GF-D8 (cell line): ENCODE measurements at places on chromosomes 5 and 9.
A peak's percentile ranks its signal among the peaks of the same experiment; 100 is the strongest.

- no peak for DNase-seq
These were observed 54.2 kb downstream of the MAPKAP1 start for GRCh38 chr9:125652759-125653158.

- DNase-seq: no peak
These were observed 5.8 kb upstream of the OR1L4 start for GRCh38 chr9:122718038-122718437.

DNA sequence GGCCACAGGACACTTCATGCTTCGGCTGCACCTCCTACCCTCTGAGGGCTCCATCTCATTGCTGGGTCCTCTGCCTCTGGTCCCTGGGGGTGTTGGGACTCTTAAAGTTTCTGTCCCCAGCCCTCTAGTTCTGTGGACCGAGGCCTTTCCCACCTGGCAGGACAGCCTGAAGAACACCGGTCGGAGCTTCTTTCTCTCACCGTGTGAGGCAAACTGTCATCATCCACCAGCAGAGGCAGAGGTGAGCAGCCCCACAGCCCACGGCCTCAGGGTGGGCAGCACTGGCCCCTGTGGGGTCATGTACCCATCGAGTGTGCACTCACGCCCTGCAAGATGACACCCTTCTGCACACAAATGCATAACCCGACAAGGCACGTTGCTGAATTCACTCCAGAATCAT, 49.9 kb downstream of the IRX2 start:
- DNase-seq: no peak

- no peak for DNase-seq
These were observed 10.5 kb downstream of the ZFP62 start for GRCh38 chr5:180850434-180851078.

GRCh38 chr5:139641116-139642080, 6.8 kb upstream of the CXXC5 start:
- DNase-seq: no peak

GRCh38 chr9:11946531-11946930, 746.7 kb upstream of the TYRP1 start:
- DNase-seq: no peak

GRCh38 chr5:120106912-120107525, 357.1 kb upstream of the PRR16 start:
- DNase-seq: no peak

- no peak for DNase-seq
These were observed 61.7 kb downstream of the GLRA1 start for GRCh38 chr5:151862811-151863472.

GRCh38 chr5:153584126-153584959, 93.9 kb downstream of the GRIA1 start:
- DNase-seq: no peak

DNA sequence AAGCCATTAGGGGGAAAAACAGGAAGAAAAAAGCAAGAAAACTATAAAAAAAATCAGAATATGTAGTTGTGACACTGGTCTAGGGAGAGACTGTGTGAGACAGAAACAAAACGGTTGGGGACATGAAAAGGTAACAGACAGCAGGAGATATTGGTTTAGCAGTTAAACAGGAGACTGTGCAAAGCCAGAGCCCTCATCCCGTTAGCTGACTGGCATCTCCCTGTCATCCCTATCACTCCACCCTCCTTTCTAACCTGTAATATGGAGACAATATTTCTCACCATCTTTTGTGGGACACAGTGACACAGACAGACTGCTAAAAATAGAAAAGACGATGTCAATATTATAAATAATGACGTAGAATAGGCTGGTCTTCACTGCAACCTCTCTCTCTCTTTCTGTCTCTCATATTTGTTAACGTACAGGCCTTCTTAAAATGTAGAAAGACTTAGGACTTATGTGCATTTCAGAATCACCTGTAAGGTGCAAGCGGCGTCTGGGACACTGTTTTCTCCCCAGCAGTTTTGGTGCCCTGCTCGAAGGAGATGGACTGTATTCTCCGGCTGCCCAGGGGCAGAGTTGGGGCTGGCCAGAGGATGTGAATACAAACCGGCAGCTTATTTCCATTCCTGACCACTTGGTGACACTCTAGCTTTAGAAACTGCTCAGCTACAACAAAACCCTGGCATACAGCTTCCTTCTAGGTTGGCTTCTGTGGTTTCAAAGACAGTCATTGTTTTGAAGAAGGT, 190.6 kb downstream of the MAT2B start:
- peak; percentile 24 for DNase-seq

- DNase-seq: no peak
These were observed 43.4 kb upstream of the BICD2 start for GRCh38 chr9:92807757-92808725.

- no peak for DNase-seq
These were observed 2309.8 kb upstream of the WWC1 start for GRCh38 chr5:165981671-165982070.

GRCh38 chr5:4019009-4019769, 423.6 kb downstream of the IRX1 start:
- no peak for DNase-seq

- no peak for DNase-seq
These were observed 51.3 kb upstream of the MROH2B start for GRCh38 chr5:41122459-41122858.

- no peak for DNase-seq
These were observed 76.6 kb upstream of the ZNF169 start for GRCh38 chr9:94182532-94182931.

DNA sequence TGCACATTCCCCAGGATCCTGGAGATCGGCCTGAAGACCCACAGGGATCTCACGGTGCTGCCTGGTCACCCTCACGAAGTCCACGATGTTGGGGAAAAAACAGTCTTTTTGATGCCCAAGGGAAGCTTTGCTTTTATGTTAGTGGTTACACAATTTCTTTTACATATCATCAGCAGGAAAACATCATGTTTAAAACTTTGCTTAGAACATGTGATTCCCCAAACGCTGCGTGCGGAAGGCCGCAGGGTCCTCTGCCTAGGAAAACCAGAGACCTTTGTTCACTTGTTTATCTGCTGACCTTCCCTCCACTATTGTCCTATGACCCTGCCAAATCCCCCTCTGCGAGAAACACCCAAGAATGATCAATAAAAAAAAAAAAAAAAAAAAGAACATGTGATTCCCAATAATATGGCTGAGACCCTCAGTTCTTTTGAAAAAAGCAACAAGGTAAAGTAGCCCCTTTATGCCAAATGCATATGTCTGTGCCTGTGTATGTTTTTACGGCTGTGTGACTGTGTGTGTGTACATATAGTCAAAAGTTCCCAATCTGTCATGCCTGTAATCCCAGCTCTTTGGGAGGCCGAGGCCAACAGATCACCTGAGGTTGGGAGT, 11.5 kb upstream of the AGPAT2 start:
- no peak for DNase-seq

DNA sequence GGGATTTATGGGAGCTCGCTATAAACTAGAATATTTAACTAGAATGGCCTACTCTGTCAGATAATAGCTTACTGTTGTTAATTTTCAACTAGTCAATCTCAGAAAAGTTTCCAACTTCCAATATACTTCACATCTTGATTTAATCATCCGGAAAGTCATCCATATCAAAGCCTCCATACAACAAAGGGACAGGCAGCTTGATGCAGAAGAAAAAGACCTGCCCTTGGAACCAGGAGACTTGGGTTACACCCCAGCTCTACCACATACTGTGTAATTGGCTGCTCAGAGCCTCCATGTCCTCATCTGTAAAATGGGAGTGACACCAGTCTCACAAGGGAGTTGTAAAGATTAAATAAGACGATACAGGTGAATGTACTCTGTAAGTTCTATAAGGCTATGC, 1.9 kb downstream of the PTPN3 start:
- DNase-seq: no peak

GRCh38 chr5:8493176-8493575, 624.2 kb downstream of the MTRR start:
- peak; percentile 54 for DNase-seq

GRCh38 chr5:75319638-75320037, 17.4 kb upstream of the HMGCR start:
- DNase-seq: no peak

DNA sequence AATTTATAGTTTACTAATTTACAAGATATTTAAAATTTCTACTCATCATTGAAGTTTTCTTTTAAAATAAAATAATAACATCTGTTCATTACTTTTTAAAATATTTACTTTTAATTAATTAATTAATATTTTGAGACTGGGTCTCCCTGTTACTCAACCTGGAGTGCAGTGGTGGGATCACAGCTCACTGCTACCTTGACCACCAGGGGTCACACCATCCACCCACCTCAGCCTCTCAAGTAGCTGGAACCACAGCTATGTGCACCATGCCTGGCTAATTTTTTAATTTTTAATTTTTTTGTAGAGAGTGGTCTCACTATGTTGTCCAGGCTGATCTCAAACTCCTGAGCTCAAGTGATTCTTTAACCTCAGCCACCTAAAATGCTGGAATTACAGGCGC, 1013.6 kb downstream of the CDH9 start:
- DNase-seq: no peak

DNA sequence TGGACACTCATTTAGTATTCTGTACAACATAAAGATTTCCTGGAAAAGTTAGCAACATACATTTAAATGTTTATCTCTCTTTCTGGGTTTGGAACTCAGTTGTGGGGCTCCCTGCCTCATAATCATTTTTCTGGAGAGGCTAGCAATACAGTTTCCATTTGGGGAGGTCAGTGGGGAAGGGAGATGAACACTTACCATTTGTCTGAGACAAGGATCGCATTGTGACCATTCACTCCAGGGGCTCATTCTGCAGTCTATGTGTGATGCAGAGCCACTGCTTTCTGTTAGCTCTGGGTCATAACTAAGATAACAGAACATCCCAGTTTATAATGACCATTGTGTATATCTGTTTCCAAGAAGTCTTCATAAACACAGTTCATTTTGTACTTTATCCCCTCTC, 22.4 kb downstream of the C9 start:
- DNase-seq: no peak

DNA sequence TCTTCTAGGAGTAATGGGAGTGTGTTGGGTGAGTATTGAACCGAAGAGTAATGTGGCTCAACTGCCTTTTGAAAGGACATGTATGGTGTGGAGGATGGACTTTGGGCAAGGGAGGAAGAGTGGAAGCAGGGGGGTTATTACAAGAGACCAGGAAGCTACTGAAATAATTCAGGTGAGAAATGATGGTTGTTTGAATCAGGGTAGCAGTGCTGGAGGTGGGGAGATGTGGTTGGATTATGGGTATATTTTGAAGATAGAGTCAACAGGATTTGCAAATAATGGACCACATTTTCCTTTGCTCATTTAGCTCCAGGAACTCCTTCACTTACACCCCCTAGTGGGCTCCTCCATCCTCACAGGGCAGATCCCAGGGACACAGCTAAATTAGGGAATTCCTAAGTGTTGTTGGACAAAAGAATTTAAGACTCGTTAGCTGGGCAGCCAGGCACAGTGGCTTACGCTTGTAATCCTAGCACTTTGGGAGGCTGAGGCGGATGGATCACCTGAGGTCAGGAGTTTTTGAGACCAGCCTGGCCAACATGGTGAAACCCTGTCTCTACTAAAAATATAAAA, 1.2 kb upstream of the SLC4A9 start:
- no peak for DNase-seq

DNA sequence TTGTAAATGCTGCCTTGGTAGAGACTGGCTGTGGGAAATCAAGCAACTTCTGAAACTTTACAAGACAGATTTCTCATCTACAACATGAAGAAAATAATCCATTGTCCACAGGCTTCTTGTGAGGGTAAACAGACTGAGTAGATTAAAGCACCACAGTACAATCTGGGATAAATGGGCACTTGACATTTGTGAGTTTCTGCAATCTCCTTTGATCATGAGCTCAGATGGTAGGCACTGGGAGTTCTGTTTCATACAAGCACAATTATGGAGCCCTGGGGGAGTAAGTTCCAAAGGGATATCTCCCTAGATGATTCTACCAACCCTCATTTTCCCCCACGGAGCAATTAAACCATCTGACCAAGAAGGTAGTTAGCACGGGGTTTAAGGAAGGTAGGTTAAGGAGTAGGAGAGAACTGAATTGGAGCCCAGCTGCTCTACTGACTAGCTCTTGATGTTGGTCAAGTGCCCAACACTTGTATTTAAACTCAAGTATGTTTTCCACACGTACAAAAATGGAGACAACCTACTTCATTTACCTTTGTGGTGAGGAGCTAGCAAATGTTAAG, 479.5 kb upstream of the TNC start:
- DNase-seq: no peak

GRCh38 chr9:85041466-85042137, 372.1 kb downstream of the NTRK2 start:
- no peak for DNase-seq

- peak; percentile 7 for DNase-seq
These were observed 77.6 kb upstream of the TMC1 start for GRCh38 chr9:72443855-72444254.

GRCh38 chr9:99162759-99163364, 57.9 kb downstream of the TGFBR1 start:
- DNase-seq: no peak

DNA sequence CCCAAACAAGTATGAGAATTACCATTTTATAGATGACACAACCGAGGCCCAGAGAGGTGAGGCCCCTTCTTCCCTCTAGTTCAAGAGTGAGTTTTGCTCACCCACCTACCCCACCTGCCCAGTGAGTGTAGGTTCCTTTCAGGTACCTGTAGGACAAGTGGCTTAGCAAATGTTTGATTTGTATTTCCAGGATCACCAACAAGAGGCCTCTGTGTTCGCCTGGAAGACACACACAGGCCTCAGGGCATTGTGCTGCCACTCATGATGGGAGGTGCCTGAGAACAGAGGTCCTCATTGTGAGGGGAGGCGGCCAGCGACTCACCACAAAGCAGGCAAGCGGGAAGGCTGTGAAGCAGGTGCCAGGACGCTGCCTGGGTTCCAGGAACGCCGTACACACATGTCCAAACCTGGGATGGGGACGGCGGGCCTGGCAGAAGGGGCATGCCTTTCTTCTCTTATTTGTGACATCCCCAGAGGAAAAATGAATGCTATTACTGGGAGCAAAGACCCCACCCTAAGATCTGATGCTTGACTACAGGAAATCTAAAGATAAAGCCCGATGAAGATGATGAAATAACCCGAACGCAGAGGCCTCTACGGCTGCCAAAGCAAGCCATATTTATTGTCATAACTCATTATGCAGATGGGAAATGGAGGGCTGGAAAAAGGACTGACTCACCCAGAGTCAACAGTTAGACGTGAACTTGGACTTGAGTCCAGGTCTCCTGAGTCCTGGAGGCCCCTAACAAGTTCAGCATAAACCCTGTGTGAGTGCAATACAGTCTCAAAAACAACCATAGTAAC, 60.2 kb upstream of the SLC25A51 start:
- DNase-seq: no peak
